ENCODE measurements at places on chromosomes 2 and 18.

- DNase-seq, result no peak
Measured at GRCh38 chr2:45342-46130, 769 bp downstream of the FAM110C start.

- DNase-seq, result no peak
Measured at GRCh38 chr2:168976034-168976654, 55.0 kb downstream of the ABCB11 start.

DNA sequence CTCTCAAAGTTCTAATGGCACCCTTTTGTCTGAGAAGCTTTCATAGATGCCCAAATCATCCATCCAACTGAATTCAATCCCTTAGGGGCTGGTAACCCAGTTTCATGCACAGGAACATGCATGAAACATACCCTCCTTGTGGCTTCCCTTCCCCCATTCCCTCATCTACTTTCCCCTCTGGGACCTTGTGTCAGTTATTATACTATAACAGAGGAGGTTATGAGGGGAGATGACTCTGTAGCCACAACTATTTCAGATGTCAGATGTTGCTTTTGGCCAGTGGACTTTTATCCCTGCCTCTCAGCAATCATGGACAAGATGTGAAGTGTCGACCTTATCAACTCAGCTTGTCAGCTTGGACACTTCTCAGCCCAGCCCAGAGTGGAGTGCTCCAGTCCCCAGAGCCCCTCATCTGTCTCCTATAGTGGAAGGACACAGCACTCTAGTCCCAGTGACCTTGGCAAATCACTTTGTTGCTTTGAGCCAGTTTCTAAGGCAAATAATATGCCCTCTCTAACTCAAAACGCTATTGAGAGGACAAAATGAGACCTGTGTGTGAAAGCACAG, 8.4 kb downstream of the DHRS9 start:
- no peak for DNase-seq

- DNase-seq, result no peak
Measured at GRCh38 chr18:76468345-76469304, 26.4 kb downstream of the ZNF516 start.

DNA sequence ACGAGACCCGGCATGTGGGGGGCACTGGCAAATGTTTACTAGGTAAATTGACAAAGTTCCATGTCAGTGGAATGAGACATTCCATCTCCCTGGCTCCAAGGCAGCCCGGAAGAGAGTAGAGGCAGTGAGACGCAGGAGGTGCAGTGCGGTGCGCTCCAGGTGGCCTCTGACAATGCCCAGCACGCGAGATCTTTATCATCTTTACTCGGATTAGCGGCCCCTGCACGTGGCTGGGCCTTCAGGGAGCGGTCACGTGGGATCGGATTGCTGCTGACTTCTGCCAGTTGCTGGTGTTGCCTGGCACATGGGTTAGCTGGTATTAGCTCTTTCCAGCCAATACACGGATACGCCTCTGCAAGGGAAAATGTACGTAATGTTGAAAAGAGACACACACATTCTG, 151.2 kb upstream of the ALKAL2 start:
- DNase-seq, result no peak

DNA sequence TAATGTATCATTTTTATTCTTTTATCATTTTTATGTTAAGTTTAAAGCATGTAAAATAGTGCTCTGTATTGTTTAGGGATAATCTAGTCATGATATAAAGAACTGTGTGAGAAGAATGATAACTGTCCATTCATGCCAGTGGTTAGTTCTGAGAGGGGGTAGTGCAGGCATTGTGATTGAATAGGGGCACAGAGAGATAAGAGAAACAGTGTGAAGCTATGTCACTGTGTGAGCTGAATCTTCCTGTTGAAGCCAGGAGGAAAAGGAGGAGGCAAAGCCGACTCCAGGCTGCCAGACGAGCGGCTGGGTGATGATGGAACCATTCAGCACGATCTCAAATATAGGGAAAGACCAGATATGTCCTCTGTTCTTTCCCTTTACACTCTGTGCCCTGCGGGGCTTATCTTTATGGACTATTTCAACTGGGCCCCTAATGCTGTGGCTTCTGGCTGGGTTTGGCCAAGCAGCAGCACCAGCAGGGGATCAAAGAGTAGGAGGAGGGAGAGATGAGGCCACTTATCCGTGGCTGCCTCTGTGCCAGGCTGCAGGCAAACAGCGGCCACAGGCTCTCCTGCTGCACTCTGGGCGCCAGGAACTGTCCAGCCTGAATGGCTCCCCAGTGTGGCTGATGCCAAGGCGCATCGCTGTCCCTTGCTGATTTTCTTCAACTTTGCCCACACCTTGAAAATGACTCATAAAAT, 128.0 kb downstream of the SPP2 start:
- DNase-seq, result no peak

DNA sequence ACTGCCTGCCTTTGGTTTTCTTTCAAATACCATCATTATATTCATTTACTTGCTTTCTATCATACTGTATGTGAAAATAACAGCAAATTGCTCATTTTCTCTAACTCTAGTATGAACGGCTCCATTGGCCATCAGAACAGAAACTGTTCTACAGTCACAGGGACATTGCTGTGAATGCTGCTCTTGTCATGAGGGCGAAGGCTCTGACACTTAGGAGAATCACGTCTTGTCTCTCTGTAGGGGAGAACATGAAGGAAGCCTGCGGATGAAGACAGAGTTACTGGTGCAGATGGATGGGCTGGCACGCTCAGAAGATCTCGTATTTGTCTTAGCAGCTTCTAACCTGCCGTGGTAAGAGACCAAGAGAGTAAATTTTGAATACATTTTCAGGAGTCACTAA, 41.7 kb upstream of the ELOA2 start:
- no peak for DNase-seq

GRCh38 chr18:57819671-57820460, 16.8 kb upstream of the ATP8B1 start:
- DNase-seq, result no peak

DNA sequence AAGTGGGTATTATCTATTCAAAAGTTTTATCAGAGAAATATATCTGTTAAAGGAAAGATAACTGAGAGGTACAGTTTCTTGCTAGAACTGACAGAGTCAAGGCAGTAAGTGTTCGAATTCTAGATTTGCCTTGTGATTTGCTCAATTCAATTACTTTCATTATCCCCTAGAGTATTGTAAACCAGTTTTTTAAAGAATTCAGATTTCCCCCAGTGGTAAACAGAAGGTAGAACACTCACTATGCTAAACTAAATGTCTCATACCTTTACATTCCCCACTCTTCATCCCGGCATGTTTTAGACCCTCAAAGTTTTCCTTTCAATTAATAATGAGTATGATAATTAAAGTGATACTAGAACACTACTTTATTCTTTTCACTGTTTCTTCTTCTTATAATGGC, 28.6 kb downstream of the TTC21B start:
- no peak for DNase-seq

- no peak for DNase-seq
Measured at GRCh38 chr18:8601277-8602032, 7.8 kb upstream of the RAB12 start.

DNA sequence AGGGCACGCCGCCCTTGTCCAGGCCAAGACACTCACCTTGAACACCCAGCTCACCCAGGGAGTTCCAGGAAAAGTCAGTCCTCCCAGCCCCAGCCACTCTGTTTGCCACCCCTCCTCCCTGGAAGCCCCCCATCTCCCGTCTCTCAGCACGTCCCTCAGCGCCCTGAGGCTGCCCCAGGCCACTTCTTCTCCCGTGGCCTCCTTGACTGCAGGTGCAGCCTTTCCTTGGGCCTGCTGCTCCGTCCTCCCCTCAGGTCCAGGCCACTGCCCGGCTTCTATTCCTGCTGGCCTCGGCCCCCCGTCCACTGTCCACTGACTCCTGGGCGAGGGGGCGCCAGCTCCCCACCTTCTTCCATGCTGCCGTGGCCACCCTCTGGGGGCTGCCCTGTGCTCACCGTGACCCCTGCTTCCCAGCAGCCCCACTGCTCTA, 239.1 kb downstream of the HDAC4 start:
- DNase-seq, result no peak

GRCh38 chr2:23435250-23436035, 50.5 kb downstream of the KLHL29 start:
- no peak for DNase-seq

DNA sequence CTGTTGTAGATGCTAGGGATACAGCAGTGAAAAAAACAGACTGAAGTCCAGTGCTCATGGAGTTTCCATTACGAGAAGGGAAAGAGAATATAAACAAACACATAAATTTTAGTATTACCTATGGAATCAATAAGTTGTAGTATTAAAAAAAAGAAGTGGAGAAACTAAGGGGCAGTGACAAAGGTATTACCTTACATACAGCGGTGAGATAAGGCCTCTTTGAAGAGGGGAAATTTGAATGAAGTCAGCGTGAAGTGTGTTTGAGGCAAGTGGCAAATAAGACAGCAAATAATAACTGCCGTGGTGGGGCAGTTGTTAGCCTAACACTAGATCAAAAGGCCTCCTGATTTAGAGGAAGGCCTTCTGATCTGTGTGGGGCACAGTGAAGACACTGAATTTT, 57.9 kb downstream of the TLK1 start:
- DNase-seq, result no peak
